Daoy (cell line): ENCODE measurements at places on chromosomes 12 and 14. TPM values are rescaled to one million over a fixed set of nuclear protein-coding genes. Genes with fewer than 3 reads are reported as not detected.

The ING4 gene
- 23.4 and 28.0 TPM in 2 replicates for total RNA-seq

GRCh38 chr14:22112004-22112403 is 438.4 kb upstream of the OR4E1 start:
- peak; percentile 33 for DNase-seq

- no peak for DNase-seq
Measured at GRCh38 chr12:97292588-97292987, 170.0 kb upstream of the RMST start.

The MYO1H gene
- total RNA-seq, result not detected in 2 replicates

DNA sequence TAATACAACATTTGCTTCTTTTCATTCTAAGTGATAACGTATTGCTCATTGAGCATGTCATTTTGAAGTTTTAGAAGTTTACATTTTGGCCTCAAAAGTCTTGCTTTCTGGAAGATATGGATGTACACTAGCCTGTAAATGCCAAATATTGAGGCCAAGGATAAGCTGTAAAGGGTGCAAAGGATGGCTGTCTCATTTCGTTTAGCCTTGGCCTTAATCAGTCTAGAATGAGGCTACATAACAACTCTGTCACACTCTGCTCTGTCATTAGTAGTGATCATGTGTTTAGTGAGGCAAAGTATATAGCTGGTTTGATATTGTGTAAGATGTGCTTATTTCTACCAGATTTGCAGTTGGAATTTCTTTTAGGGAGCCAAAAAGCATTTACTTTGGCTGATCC is 344.5 kb downstream of the TMTC2 start:
- no peak for DNase-seq

GRCh38 chr14:67719866-67720265 is 18.2 kb downstream of the RDH12 start:
- no peak for DNase-seq
